ENCODE measurements at places on chromosomes 7 and 10. TPM values are rescaled to one million over a fixed set of nuclear protein-coding genes. Genes with fewer than 3 reads are reported as not detected.

DNA sequence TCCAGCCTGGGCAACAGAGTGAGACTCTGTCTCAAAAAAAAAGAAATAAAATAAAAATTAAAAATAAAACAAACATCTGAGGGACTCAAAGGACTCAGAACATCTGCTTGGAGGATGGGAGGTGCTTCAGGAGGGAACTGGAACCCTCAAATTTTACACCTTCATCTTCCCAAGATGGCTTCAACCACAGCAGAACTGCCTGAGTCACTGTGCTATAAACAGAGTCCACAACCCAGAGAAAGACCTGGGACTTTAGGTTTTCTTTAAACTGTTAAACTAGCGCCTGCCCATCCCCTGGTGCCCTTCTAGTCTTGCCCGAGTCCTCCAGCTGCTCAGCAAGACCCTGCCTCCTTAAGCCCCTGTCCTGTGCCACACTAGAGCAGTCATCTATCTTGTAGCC is 40.8 kb downstream of the RGS10 start:
- no peak for DNase-seq
- no peaks in the 10 kb centered on the region for H3K4me1 ChIP-seq
- no peaks in the 10 kb centered on the region for H3K27me3 ChIP-seq
- no peaks in the 10 kb centered on the region for H3K36me3 ChIP-seq

DNA sequence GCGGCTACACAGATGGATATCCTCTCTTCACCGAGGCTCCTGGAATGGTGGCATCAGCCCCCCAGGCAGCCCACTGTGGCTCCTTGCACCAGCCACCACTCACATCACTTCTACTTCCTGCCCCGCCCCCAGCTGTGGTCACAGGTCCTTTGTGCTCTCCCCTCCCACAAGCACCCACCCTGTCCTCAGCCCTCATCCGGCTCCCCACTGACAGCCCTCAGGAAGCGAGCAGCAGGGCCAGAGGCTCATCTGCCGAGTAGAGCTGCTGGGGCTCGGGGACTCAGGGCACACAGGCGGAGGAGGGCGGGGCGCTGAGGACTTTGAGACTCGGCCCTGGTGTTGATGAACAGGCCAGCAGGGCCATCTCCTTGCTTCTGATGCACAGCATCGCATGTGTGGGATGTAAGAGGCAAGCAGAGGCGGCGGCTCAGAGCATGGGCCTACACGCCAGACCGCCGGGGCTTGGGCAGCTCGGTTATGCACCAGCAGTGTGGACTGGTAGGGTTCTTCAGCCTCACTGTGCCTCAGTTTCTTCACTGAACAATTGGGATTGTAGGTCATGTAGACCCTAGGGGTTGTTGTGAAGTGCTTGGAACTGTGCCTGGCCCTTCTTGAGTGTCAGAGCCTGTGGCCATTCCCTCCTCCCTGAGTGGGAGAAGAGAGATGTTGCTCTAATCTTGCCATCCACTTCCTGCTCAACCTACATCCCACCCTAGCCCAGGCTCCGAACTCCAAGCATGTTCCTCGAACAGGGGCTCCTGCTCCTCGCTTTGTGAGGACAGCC is at the start of gene PRF1:
TSS of gene PRF1 (minus strand) at position 77 of the 784 bp plus-strand sequence. CDS start 1,839 bp downstream, outside the sequence.
- no peaks in the 10 kb centered on the region for H3K36me3 ChIP-seq
- H3K4me3 ChIP-seq = peak within 1 kb of the TSS; percentile 37
- no peaks in the 10 kb centered on the region for H3K27me3 ChIP-seq

DNA sequence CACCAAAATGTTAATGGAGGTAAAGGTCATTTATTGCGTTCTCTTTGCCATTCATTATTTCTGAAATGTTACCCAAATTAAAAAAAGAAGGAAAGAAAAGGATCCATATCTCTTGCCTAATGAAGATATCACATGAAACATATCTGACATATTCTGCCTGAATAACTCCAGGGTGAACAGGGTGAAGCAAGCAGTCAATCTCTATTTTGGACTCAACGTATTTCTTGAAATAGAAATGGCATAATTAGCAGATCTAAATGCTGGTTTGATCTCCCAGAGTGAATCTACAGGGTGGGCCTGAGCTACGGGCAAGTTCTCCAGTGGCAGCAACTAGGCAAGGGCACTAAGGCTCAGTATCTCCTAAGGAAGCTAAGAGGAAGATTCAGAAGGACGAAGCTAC is 24.0 kb downstream of the MPP7 start:
- no peak for DNase-seq
- H3K27me3 ChIP-seq = no peaks in the 10 kb centered on the region
- H3K36me3 ChIP-seq = no peaks in the 10 kb centered on the region
- no peak overlapping the region for H3K4me3 ChIP-seq
- no peaks in the 10 kb centered on the region for H3K4me1 ChIP-seq

DNA sequence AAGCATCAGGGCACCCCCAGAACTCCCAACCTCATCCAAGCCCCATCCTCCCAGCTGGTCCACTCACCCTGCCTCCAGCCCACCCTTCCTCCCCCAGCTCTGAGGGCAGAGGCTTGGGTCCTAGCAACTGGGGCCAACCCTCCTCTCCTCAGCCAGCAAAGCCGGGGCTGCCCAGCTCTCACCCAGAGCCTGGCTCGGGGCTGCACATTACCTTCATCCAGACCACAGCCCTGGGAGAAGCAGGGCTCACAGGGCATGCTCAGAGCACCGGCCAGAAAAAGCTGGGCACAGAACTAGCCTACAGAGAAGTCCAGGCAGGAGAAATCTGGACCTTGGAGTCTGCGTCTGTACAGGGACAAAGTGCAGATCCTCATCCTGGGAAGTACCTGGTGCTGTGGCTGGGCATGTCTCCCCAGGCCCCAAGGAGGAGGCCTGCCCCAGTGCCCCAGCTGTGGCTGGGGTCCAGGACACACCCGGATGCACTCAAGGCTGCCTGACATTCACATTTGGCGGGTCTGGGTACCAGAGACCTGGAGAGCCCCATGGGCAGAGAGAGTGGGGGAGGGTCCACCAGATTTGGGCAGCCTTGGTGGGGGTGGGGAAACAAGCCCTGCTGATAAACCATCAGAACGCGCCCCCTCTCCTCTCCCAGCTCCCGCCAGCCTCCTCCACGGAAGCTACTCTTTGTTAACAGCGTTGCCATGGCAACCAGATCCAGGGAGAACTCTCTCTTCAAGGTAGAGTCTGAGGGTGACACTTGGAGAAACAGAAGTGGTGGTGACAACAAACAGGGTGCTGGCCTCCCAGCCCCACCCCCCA is 5.1 kb downstream of the RASGEF1A start:
- peaks cover 20% of the 10 kb centered on the region for H3K27me3 ChIP-seq
- no peak overlapping the region for H3K27ac ChIP-seq
- H3K4me3 ChIP-seq = no peak overlapping the region
- no peaks in the 10 kb centered on the region for H3K4me1 ChIP-seq
- no peak for DNase-seq
- no peaks in the 10 kb centered on the region for H3K36me3 ChIP-seq

DNA sequence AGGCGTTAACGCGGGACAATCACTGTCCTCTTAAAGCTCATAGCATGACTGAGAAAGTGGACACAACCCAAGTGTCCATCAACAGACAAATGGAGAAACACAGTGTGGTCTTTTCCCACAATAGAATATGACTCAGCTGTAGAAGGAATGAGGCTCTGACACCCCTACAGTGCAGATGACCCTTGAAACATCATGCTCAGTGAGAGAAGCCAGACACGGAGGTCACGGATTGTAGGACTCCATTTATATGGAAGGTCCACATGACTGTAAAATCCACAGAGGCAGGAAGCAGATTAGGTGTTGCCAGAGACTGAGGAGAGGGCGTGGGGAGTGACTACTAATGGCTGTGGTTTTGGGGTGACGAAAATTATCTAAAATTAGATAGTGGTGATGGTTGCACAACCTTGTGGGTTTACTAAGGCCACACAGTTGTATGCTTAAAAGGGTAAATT is 6.1 kb upstream of the NCAPG2 start:
- DNase-seq = no peak
- H3K4me1 ChIP-seq = peaks cover 5% of the 10 kb centered on the region
- H3K27me3 ChIP-seq = no peaks in the 10 kb centered on the region
- no peak overlapping the region for H3K27ac ChIP-seq
- no peaks in the 10 kb centered on the region for H3K36me3 ChIP-seq

DNA sequence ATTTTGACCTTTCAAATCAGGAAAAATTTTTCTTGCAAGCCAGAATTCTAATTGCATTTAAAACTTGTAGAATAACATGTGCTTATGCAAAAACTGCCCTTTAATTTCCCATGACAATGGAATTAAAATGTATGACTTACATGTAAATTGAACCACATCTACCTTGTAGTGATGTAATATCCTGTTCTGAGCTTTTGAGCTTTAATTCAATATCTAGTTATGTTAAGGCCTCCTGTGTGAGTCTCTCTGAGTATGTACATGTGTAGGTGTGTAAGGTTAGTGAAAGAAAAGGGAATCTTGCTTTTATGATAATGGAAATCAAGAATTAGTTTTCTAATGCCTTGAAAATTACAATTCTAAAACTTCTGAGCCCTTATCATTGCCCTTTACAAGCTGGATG is 344.8 kb upstream of the AKR1E2 start:
- H3K4me1 ChIP-seq = no peaks in the 10 kb centered on the region
- no peak for DNase-seq
- H3K36me3 ChIP-seq = no peaks in the 10 kb centered on the region
- no peaks in the 10 kb centered on the region for H3K27me3 ChIP-seq
- no peak overlapping the region for H3K4me3 ChIP-seq

GRCh38 chr10:60466267-60467201 is 76.9 kb upstream of the ANK3 start:
- no peaks in the 10 kb centered on the region for H3K36me3 ChIP-seq
- H3K27ac ChIP-seq = no peak overlapping the region
- no peaks in the 10 kb centered on the region for H3K4me1 ChIP-seq
- no peaks in the 10 kb centered on the region for H3K27me3 ChIP-seq
- no peak overlapping the region for H3K4me3 ChIP-seq

DNA sequence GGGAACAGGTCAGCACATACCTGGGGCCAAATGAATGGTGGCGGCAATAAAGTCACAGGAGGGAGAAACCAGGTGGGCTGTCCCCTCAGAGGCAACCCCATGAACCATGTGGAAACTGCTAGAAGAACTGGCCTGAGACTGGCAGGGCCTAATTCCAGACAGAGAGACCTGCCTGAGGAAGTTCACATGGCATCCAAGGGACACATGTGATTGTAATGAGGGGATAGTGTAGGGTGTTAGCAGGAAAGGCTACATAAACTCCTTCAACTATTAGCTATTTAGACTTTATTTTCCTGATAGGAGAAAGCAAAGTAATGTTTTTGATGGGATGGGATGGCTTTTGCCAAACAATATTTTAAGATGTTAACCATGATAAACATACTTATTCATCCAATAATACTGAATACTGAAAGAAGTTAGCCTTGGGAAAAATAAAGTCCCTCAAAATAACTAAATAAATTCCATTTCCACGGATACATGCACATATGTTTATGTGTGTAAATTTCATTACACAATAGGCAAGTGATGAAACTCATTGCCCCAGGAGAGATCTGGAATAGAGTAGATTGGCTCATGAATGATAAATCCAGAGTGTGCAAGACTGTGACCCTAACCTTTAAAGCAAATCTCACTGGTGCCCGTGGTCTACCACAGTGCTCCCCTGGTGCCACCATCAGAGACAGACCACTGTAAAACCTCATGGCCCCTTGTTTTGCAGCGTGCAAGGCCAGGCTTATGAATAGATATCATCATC is 137.0 kb downstream of the NRF1 start:
- no peaks in the 10 kb centered on the region for H3K4me1 ChIP-seq
- no peak overlapping the region for H3K4me3 ChIP-seq
- no peak overlapping the region for H3K27ac ChIP-seq
- peaks cover 23% of the 10 kb centered on the region for H3K36me3 ChIP-seq

Gene LIPK
- not detected for total RNA-seq

DNA sequence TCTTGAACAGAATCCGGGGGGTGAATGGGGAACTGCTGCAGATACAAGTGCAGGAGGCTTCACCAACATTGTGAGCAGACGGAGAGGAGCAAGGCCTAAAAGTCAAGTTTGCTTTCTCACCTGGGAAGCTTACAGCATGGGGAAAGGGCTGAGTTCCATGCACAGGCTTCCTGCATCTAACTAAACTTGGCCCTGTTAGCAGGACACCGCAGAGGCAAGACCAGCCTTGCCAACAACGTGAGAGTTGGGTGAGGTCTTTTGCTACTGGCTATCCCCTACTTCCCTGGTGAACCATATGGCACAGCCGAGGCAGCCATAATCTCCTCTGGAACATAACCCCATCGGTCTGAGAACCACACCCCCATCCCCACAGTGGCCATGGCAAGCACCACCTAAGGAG is 14.2 kb upstream of the ADAM22 start:
- H3K27ac ChIP-seq = no peak overlapping the region
- DNase-seq = no peak
- H3K4me3 ChIP-seq = no peak overlapping the region
- H3K4me1 ChIP-seq = no peaks in the 10 kb centered on the region
- H3K27me3 ChIP-seq = no peaks in the 10 kb centered on the region
- no peaks in the 10 kb centered on the region for H3K36me3 ChIP-seq

Gene PNLIPRP3
- 0.20 TPM for total RNA-seq

Gene IFIT3
- 78.0 TPM for total RNA-seq

Measured in upper lobe of right lung (tissue), 1 donor.